T-helper 2 cell (primary cell): ENCODE measurements at places on chromosomes 1 and 21.

- no peak for DNase-seq
Observed at GRCh38 chr1:187909382-187909781, 1080.6 kb downstream of the PLA2G4A start.

DNA sequence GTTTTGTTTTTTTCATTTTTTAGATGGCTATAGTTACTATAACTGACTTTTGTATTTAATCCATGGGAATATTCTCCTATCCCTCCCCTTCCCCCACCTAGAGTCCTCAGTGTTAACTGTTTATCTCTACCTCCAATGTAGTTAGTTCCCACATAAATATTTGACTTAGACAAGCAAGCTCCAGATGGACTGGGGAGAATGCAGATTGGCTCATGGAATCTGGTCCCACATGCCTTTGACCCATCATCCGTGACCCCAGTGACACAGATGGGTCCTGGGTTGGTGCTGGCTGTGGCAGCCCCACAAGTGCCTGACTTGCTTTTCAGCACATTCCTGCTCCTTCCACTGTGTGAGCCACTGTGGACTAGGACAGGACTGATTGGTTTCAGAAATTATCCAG lies 41.8 kb downstream of the ATP2B4 start:
- DNase-seq, result no peak

- no peak for DNase-seq
Observed at GRCh38 chr1:162215902-162216301, 146.4 kb downstream of the NOS1AP start.

- no peak for DNase-seq
Observed at GRCh38 chr1:160858507-160858906, 4.2 kb downstream of the CD244 start.
